ENCODE measurements at places on chromosomes 6 and 20.

GRCh38 chr20:61841966-61842365, 223.7 kb downstream of the TAF4 start:
- DNase-seq = no peak

DNA sequence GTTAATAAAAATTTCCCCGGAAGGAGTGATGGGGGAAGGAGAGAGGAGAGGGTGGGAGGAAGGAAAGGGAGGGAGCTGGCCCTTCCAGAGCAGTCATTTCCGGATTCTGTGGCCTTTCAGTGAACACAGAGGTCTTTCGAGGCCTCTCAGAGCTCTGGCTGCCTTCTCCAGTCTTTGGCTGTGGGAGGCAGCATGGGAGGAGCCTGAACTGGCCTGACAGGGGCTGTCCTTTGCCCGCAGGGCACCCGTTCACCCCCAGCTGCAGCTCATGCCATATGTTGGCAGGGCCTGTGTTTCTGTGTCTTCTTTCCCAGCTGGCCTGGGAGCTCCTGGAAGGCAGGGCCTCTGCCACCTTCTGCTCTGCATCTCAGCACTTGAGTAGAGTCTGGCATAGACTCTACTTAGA, 95.5 kb downstream of the PPP1R14C start:
- DNase-seq = no peak

- no peak for DNase-seq
Observed at GRCh38 chr20:63850689-63851547, 10.4 kb upstream of the ABHD16B start.

GRCh38 chr20:5153612-5154542, 27.1 kb downstream of the CDS2 start:
- DNase-seq = no peak

- DNase-seq = no peak
Observed at GRCh38 chr20:19690462-19690861, 67.6 kb upstream of the RIN2 start.

GRCh38 chr6:80607811-80608391, 501.4 kb downstream of the BCKDHB start:
- no peak for DNase-seq

DNA sequence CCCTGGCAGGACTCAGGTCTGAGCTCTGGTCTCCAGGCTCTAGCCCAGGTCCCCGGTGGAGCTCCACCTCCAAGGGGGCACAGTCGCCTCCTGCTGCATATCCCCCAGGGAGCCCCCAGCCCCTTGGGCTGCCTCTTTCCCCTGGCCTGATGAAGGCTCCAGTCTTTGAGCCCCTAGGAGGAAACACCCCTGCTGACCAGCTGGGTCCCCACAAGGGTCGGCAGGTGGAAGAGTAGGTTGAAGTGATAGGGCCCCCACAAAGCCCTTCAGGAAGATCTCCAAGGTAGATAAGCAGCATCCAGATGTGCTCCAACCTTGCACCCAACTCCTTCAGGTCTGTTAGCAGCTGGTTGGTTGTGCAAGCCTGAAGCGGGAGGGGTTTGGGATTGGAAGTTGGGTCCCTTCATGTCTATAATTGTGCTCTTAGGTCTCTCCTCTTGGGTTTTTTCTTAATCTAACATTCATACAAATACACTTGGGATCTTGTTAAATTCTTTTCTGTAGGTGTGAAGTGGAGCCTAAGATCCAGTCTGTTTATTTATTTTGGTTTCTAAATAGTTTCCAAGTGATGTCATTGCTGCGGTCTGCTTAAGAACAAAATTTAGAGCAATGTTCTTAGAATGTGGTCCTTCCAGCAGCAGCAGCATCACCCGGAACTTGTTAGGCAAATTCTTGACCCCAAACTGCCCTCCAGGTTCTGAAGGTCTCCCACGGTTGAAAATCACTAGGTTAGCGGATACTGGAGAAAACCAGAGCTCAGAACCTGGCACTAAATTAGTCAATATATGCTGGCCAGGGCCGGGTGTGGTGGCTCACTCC, 5.1 kb downstream of the UBE2C start:
- no peak for DNase-seq

- no peak for DNase-seq
Observed at GRCh38 chr20:63461104-63461763, 11.2 kb downstream of the KCNQ2 start.

- DNase-seq = no peak
Observed at GRCh38 chr6:52371656-52372191, 9.8 kb downstream of the PAQR8 start.

- no peak for DNase-seq
Observed at GRCh38 chr6:75167325-75167724, 38.5 kb downstream of the COL12A1 start.

DNA sequence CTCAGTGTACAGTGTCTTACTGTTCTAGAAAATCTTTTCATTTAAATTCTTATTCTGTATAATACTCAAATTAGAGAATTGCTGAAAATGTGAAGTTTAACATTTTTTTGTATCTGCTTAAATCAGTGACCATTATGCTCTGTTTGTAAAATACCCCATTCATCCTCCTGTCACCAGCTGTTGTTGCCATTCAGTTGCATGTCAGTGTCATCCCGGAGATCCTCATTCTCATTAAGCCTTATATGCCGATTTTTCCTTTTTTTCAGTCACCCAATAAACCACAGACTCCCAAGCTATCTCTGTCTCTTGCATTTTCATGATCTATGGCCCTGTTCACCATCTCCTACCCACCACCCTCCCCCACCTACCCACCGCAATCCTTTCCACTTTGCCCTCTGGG, 20.4 kb downstream of the GTF2H5 start:
- DNase-seq = no peak

DNA sequence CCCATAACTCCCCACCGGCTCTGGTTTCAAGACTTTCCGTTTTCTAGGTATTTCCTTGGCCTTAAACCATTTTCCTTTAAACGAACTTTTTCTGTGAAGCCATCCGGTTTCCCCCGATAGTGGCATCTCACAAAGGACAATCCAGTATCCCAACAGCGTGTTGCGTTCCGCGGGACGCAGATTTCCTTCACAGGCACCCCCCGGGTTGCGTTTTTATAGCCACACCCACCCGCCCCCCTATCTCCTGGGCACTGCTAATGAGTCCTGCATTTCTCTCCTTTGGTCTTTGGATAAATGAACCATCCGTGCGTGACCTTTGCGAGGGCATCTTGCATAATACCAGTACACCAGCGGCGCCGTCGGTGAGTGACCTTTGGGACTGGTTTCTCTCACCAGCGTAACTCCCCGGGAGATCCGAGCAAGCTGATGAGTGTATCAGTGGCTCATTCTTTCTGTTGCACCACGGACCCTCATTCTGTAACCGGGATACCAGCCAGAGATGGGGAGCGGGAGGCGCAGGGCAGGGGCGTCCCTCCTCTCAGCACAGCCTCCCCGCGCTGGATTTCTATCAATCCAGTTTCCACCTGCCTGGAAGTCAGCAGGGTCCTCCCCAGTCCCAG, 586 bp upstream of the NQO2 start:
- no peak for DNase-seq

GRCh38 chr6:151482290-151482689, 11.5 kb upstream of the CCDC170 start:
- DNase-seq = no peak

DNA sequence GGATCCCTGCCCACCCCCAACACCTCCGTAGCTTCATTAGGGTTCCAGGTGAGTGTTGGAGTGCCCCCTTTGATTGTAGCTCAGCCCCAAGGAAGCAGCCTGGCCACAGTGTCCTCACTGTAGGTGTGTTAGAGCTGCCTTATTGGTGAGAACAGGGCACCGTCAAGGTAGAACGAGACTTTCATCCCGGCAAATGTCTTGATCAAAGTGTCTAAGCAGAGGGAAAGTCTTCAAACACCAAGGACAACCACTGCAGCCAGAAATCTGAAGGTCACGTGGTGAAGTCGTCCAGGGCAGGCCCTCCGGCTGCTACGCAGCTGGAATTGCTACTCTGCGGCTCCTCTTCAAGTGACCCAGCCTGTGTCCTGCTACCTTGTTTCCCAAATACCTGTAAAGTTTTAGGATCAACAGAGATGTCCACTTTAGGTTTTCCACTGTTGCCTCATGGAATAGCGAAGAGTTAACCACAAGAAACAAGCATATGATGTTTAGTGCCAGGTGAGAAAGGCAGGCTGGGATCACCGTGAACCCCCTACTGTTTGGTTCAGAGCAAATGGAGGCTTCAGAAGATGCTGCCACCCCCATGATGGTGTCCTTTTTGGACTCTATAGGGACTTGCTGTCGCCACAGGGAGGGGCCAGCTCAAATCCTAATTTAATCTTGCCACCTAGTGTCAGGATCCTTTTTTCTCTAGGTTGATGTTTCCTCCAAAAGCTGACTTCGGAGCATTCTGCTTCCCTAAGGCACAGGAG, 1.7 kb upstream of the DLL1 start:
- DNase-seq = no peak

- no peak for DNase-seq
Observed at GRCh38 chr6:141513830-141514229, 618.9 kb upstream of the GJE1 start.

GRCh38 chr20:44644667-44645131, 6.8 kb downstream of the ADA start:
- no peak for DNase-seq

DNA sequence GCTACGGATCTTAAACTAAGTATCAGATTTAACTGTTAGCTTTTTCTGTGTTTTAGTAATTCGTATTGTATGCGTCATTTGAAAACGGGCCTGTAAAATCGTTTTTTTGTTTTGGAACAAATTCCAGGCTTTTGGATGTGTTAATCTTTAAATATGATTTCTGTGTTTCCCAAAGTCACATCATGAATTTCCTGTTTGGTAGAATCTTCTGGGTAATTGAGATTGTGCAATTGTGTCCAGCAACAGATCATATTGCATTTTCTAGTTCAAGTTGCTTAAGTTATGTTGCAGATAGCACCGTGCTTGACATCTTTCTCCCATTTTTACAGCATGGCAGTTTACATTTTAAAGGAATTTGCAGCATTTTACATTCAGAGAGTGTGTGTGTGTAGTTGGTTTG, 1.9 kb downstream of the MAPK14 start:
- no peak for DNase-seq

GRCh38 chr20:25364879-25365699, 25.5 kb downstream of the ABHD12 start:
- DNase-seq = no peak

- DNase-seq = no peak
Observed at GRCh38 chr6:3370361-3371221, 86.3 kb downstream of the SLC22A23 start.

DNA sequence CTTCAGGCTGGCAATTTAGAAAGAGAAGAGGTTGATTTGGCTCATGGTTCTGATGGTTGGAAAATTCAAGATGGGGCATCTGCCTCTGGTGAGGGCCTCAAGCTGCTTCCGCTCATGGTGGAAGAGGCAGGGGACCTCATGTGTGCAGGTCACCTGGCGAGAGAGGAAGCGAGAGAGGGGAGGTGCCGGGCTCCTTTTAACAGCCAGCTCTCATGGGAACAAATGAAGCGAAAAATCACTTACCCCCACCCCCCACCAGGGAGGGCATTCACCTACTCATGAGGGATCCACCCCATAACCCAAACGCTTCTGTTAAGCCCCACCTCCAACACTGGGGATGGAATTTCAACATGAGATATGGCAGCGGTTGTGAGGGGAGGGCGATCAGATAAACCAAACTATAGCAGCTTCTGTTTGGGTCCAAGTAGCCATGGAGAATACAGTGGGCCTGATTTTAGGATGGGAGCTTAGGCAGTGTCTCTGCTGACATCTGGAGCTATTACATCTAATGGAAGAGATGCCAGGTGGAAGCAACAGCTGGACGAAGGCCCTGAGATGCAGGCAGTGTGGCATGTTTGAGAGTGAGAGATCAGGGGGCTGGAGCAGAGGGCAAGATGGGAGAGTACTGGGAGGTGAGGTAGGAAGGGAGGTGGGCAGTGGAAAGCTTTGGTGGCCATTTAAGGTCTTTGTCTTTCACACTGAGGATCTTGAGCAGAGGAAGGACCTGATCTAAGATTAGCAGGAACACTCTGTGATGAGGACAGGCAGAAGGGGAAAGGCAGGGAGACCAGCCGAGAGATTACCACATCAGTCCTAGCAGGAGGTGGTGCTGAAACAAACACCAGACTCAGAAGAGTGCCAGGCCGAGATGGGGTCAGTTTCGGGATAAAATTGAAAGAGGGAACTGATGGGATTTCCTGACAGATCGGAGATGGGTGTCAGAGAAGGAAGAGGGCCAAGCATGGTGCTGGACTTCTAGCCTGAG, 161.8 kb downstream of the NFATC2 start:
- no peak for DNase-seq

- DNase-seq = no peak
Observed at GRCh38 chr20:60632391-60633262, 619.4 kb upstream of the CDH4 start.

DNA sequence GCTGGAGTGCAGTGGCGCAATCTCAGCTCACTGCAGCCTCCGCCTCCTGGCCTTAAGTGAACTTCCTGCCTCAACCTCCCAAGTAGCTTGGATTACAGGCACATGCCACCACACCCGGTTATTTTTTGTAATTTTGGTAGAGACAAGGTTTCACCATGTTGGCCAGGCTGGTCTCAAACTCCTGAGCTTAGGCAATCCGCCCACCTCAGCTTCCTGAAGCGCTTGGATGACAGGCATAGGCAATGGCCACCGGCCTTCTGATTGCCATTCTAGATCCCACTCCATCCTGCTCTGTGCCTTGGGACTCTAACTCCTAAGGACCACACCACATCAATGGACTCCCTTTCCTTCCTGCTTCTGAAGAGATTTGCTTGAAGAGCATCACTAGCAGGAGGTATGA, 60.6 kb downstream of the SEL1L2 start:
- DNase-seq = no peak
